ENCODE measurements at places on chromosomes 3 and 15. TPM values are rescaled to one million over a fixed set of nuclear protein-coding genes. Genes with fewer than 3 reads are reported as not detected.

DNA sequence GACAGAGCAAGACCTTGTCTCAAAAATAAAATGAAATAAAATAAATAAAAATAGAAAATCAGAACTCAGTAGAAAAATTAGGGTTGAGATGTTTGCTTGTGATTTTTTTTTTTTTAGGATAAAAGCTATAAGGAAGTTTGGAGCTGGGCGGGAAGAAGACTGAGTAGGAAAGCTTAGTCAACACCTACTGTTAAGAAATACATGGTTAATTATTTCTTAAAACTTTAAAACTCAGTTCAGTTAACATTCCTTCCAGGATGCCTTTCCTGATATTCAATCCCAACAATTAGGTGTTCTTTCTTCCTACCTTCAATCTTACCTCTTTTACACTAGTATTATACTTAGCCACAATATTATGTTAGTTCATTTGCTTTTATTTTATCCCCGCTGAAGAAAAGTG is 246.2 kb downstream of the LSAMP start:
- no peak for DNase-seq

GRCh38 chr3:115885621-115886020 is 262.3 kb downstream of the GAP43 start:
- no peak for DNase-seq

DNA sequence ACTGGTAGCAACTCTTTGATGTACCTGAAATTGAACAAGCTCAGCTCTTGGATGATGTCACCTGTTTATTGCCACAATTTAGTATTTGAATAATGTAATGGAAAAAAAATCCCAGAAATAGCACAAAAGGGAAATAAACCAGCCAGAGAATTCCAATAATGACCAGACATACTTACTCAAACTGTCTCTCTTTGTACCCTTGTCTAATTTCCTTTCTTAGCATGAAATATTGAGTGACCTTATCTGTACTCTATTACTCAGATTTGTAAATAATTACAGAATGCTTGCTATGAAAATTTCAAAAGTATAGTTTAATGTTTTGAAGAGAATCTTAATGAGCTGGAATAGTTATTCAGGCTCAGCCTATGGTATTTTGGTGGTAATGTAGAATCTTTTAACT is 555.4 kb upstream of the SGO1 start:
- DNase-seq = no peak

- DNase-seq = peak; percentile 85
Measured at GRCh38 chr15:67189326-67190051, 65.0 kb downstream of the AAGAB start.

GRCh38 chr3:71582612-71583565 is 639 bp downstream of the FOXP1 start:
- peak; percentile 81 for DNase-seq

- no peak for DNase-seq
Measured at GRCh38 chr3:13508496-13508895, 28.4 kb downstream of the HDAC11 start.

- no peak for DNase-seq
Measured at GRCh38 chr15:27686369-27686768, 412.7 kb downstream of the OCA2 start.

- no peak for DNase-seq
Measured at GRCh38 chr3:104273046-104273649, 1093.6 kb upstream of the ALCAM start.

DNA sequence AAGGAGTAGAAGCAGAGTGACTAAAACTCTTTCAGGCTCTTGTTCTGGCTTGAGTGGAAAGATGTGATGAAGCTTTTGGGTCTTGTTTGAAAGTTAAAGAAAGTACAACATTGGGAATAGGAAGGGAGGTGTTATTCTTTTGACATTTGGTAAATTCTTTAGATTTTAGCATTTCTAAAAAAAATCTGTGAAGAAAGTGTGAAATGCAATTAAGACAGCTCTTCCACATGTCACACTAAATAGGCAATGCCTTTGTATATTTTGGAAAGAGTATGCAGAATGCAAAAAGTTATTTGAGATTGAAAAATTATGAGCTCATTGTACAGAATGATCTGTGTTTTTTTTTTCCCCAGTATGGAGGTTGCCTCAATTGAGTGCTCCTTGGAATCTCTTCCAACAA is 532.2 kb upstream of the DPPA4 start:
- no peak for DNase-seq

ZDHHC23 gene
- total RNA-seq = 1.9 TPM

FBXL2 gene
- 2.3 TPM for total RNA-seq
